ENCODE measurements at places on chromosomes 2 and 18.

GRCh38 chr2:162769066-162769465, 69.5 kb downstream of the KCNH7 start:
- DNase-seq: no peak

DNA sequence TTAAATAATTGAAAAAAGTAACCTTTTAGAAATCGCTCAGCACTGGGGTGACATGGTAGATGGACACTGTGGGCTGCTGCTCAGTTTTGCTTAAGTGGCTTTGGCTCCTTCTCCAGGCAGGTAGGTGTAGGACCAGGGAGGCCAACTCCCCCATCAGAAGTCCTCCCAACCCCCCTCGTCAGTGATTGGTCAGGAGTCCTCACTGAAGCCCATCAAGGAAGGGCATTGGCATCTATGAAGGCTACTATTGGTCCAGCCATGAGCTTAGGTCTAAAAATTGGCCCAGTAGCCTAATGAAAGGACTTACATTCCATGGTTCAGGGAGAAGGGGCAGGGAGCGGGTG, 34.7 kb downstream of the ST3GAL5 start:
- no peak for DNase-seq

- DNase-seq: no peak
Measured at GRCh38 chr2:35501076-35501475, 854.5 kb upstream of the CRIM1 start.

GRCh38 chr2:145094370-145094769, 574.5 kb upstream of the ZEB2 start:
- no peak for DNase-seq

GRCh38 chr2:17791817-17792130, 24.5 kb upstream of the MSGN1 start:
- DNase-seq: no peak

GRCh38 chr2:187017438-187017837, 168.5 kb upstream of the ZSWIM2 start:
- no peak for DNase-seq

- DNase-seq: no peak
Measured at GRCh38 chr2:170026361-170026760, 151.6 kb upstream of the MYO3B start.

- DNase-seq: no peak
Measured at GRCh38 chr2:62831729-62832128, 126.2 kb downstream of the EHBP1 start.

DNA sequence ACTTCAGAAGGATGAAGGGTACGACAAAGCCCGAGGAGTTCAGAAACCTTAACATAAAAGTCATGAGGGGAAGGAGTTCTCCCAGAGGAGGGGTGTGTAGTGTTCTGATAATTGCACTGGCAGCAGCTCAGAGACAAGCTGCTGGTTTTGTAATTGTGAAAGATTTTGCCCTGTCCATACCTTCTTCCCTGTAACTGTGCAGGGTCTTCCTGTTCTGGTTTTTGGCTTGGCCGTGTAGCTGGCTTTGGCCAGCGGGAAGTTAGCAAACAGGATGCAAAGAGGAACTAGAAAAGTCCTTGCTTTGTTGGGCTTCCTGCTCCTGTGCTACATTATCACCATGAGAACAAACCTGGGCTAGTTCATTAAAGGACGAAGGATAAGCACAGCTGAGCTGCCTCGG, 160.8 kb downstream of the LPIN1 start:
- no peak for DNase-seq

DNA sequence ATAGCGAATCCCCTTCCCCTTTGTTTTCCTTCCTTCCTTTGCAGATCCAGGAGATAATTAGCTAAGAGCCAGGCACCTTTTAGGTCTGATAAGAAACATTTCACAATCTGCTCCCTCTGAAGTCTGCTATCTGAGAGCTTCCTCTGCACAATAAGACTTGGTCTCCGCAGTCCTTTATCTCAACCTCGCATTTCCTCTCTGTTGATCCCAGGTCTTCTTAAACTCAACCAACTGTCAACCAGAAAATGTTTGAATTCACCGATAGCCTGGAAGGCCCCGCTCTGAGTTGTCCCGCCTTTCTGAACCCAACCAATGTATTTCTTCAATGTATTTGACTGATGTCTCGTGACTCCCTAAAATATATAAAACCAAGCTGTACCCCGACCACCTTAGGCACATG, 78.4 kb upstream of the CTDP1 start:
- no peak for DNase-seq

- DNase-seq: no peak
Measured at GRCh38 chr2:47867205-47867604, 39.1 kb downstream of the FBXO11 start.
